Glomerular endothelial cell (primary cell): ENCODE measurements at places on chromosomes 1 and 21. TPM values are rescaled to one million over a fixed set of nuclear protein-coding genes. Genes with fewer than 3 reads are reported as not detected.

The NPHS2 gene
- total RNA-seq: not detected in 2 replicates

The FCGR3A gene
- not detected in 2 replicates for total RNA-seq

The IL10 gene
- total RNA-seq: not detected in 2 replicates

DNA sequence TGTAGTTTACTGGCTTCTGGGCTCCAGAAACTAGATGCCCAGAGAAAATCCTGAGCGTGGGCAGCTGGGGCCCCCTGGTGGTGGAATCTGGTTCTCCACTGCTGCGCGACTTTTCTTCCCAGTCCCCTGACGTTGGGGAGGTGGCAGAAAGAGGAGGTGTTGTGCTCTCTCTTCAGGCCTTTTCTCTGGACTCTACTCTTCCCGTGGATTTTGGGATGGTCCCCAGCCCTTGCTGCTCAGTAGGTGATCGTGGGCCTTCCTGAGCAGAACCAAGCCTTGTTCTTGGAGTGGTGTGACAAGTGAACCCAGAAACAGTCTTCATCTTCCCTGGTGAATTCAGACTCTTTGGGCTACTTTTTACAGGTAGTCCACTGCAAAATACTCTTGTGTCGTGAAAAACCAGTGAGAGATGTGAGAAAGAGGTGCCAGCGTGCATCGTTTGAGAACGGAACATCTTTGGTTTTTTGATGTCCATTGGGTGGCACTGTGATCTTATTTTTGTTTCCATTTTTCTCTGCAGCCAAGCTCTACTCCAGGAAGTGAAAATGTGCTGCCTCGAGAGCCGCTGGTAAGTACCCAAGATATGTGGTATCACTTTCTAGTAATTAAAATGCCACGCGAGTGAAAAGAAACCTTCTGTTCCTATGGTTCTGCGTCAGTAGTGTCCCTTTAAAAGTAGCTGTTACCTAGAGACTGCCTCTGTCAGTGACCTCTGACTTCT lies 20.2 kb downstream of the PEX14 start:
- no peak for DNase-seq

DNA sequence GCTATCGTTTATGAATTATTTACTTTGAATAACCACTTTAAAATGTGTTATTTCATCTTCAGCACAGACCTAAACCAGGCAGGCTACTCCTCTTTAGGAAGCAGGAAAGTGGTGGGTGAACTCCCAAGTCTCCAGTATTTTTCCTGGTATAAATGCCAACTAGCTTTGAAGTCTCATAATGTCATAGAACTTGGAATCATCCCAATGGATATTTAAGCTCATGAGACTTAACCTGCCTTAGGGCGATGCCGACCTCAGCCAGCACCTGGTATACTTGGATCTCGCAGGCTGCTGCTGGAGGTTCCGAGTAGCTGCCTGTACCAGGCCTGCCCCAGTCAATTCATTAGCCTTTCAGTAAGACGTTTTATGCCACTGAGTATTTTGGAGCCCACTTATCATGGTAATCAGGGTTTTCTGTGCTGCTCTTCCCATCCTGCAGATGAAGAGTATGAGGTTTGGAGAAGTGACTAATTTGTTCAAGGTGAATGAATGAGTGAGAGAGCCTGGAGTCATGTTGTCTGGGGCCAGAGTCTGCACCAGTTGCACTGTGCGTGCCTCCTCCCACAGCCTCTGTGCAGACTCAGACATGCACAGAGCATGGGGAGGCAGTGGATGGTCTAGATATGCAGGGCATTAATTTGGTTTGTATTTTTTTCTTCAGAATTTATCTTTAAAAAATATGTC lies 34.9 kb downstream of the VANGL1 start:
- DNase-seq: no peak

DNA sequence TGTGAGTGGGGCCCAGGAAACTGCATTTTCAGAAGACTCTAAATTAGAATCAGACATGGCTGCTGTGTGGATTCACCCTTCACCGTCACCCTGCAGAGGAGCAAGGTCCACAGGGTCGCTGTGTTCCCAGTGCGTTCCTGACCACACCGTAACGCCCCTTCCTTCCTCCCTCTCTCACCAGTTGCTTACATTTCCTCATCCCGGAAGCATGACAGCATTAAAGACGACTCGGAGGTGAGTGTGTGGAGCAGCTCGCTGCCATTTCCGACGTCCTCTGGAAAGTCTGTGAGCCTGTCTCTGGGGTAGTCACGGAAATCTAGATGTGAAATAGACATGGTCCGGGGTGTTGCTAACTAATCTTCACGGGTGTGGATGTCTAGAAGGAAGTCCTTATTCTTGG lies 45.9 kb downstream of the FAAP20 start:
- peak; percentile 42 for DNase-seq

DNA sequence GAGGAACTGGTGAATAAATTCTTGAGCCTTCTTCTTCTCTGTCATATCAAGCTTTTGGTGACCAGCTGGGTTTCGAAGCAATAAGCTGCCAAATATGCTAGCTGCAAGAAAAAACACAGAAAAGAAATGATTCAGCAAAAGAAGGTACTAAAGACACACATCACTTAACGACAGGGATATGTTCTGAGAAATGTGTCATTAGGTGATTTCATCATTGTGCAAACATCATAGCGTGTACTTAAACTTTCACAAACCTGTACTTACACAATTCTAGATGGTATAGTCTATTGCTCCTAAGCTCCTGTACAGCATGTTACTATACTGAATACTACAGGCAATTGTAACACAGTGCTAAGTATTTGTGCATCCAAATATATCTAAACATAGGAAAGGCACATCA lies 2.9 kb upstream of the MTF1 start:
- DNase-seq: no peak
